ENCODE measurements at places on chromosomes 16 and 17. TPM values are rescaled to one million over a fixed set of nuclear protein-coding genes. Genes with fewer than 3 reads are reported as not detected.
A peak's percentile ranks its signal among the peaks of the same experiment; 100 is the strongest.

C16orf74 gene
- polyA plus RNA-seq: 6.6 TPM

GRCh38 chr17:71494062-71494855, 626.6 kb upstream of the SOX9 start:
- DNase-seq: no peak

SOX9 gene
- polyA plus RNA-seq: 48.0 TPM

GRCh38 chr17:13931800-13932460, 137.4 kb upstream of the COX10 start:
- DNase-seq: no peak

GRCh38 chr17:74408815-74409214, 23.1 kb upstream of the GPRC5C start:
- DNase-seq: no peak

DNA sequence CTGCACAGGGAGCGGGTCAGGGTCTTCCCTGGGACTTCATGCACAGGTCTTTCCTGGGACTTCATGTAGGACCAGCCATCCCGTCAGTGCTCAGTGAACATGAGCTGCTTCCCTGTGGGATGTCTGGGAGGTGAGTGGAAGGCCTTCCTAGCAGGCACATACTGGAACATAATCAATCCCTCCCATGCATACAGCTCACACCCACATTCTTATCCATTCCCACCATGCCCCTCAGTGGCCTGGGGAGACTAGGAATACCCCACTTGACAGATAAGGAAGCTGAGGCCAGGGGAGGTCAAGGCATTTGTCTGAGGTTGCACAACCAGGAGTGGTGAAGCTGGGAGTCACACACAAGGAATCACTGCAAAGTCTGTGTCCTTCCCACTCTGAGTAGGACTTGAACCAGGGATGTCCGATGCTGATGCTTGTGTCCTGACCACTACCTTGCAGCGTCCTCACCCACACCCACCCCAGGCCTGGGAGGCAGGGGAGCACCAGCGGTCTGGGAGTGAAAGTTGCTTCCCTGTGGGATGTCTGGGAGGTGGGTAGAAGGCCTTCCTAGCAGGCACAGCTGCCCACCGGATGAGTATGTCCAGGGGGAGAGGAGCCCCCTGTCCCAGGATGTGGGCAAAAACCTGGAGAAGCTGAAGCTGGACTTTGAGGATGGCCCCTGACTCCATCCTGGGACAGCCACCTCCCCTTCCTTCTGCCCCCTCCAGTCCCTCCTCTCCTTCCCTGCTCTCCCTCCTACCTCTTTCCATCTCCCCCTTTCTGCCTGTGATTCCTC, 1.0 kb upstream of the NLRC5 start:
- DNase-seq: no peak

- DNase-seq: peak; percentile 54
Measured at GRCh38 chr17:17300624-17301568, 2.3 kb upstream of the NT5M start.

DNA sequence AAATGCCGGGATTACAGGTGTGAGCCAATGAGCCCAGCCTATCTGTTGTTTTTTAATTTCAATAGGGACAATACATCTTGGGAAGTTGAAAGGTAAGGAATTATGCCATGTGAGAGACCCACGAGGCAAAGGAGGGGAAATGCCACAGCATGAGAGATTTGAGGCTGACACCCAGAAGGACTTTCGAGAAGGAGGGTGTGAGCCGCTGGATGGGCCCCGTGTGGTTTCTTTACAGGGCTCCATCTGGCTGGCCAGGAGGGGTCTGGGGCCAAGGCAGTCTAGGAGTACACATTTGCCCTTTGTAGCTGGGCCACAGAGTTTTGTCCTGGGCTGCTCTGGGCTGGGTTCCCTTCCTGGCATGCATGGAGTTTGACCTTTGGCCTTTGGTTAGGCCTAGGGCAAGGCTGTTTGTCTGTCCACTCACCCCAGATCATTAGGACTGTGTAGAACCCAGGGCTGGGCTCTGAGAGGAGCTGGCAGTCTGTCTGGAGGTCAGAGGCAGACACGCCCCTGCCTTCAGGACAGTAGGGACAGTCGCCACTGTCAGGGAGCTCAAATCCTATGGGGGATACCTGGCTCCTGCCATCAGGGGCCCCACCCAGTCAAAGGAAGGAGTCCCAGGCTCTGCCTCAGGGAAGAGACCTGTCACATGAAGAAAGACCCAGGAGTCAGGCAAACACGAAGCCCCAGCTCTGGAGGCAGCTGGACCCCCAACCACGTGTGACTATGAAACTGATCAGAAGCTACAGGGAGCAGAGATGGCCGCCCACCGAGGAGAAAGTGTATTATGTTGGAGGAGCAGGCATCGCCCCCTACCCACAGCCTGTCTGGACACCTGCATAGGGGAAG, 24.2 kb upstream of the NXPH3 start:
- DNase-seq: no peak

DNA sequence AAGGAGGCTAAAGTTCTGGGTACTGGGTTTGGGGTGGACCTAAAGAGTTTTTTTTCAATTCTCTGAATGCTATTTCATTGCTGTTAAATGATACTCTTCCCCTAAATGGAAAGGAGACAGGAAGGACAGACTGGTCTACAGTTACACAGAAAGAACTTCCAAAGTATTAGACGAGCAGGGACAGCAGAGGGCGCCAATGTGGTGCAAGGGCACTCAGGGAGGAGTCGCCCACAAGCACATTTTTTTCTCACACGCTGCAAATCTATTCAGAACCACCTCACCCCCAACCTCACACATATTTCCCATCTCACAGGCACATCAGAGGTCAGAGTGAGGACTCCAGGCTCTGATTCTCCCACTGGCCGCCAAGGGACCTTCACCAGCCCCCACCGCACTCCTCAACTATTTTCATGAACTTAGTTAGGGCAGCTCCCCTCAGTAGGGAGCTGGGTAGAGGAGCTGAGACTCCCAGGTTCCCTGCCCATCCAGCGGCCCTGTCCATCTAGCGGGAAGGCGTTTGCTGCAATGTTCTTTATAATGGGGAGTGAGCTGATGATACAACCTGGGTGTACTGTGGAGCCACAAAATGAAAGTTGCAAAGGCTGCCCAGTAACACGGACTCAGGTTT, 6.8 kb upstream of the CA4 start:
- peak; percentile 62 for DNase-seq

MT4 gene
- polyA plus RNA-seq: not detected

- DNase-seq: no peak
Measured at GRCh38 chr17:73902416-73903181, 258.4 kb upstream of the SDK2 start.

DNA sequence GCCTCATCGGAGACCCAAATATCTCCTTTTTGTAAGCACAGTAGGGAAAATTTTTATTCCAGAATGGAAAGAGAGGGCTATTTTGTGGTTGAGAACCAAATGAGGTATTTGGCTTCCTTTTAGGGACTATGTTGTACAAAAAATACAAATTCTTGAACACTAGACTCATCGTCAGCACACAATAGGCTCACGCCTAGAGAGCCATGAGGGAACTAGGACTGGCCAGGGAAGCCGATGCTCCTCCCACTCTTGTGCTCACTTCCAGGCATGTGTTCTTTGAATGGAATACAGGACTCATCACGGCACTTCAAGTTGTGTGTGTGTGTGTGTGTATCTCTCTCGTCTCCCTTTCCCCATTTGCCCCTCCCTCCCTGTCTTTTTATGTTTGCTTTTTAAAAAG, 17.8 kb upstream of the BLMH start:
- DNase-seq: no peak

DNA sequence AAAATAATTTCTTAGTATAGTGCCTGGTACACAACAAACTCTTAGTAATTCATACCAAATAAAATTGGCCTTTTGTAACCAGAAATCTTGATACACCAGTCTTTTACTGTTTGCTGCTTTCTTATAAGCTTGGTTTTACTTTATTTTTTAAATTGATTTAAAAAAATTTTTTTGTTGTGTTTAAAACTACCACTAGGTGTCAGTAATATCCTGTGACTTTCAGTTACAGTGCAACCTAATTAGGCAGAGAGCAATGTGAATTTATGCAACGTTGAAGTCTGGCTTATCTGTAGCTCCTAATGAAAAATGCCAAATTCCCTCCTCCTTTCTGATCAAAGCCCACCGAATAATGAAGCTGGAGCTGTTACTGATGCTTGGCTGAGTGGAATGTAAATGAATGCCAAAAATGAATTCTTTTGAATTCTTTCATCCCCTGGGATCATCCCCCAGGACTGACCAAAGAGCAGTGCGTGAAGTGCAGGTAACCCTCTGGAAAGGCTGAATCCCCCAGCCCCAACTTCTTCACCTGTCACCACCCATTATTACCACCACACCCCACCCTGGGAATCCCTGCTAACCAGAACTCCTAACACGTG, 3.8 kb downstream of the ERCC4 start:
- DNase-seq: no peak

DNA sequence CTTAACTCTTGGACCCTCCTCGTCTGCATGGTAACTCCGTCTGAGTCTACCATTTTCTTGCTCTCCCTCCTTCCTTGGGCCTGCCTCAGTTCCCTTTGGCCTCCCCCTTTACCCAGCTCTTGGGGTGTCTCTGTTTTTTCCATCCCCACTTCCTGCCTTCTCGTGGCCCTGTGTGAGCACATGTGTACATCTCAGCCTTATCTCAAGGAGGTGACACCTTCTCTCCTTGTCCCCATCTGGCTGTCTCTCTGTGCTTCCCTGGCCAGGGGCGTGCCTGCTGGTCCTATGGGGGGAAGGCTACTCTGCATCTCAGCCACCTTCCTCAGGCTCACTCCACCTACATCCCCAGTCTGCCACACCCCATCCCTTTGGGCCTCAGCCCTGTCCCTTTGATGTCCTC, 6.6 kb downstream of the CTF1 start:
- no peak for DNase-seq

IL32 gene
- polyA plus RNA-seq: 174 TPM

DNA sequence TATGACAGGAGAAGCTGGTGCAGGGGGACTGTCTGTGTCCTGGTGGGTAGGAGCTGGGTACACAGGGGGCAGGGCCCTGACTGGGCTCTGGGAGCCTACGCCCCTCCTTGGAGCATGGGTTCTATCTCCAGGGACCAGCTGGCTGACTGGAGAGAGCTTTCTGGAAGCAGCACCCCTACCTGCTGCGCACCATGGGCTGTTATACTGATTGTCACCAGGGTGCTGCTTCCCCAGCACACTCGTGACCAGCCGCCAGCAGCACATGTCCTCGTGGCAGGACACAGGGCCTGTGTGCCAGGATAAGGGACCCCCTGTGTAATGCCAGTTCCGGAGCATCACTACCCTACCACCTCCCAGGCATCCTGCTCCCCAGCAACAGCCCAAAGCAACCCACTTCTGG, 106.0 kb downstream of the AMFR start:
- no peak for DNase-seq

DNA sequence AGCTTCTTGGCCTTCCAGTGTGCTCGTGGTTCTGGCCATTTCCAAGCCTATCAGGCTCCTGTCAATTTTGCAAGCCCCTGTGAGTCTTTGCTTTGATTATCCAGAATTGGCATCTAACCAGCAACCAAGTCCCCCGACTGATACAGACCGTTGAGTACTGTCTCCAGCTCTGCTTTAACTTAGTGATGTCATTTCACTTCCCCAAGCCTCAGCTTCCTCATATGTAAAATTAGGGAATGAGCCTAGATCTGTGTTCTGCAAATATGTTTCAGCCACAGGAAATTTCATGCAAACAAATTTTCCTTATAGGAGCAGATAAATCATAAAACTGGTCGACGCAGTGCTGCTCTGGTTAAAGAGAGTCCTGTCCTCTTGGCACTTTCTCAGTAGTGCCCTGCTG, 60.1 kb upstream of the WSB1 start:
- DNase-seq: no peak

DNA sequence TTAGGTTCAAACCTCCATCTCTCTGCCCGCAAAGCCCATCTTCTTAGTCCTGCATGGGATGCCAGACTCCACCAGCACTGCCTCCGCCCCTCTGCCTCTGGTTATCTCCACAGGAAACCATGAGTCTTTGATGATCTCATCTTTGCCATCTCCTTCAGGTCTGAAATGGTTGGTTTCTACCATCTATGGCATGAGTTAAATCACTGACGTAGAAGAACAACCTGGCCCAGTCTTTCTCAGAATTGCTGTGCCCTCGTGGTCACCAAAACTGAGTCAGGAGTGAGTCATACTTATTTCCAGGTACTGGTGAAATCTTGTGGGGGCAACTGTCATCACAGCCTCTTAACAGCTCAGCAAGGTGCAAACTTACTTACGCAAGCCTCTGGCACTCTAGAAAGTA, 468.7 kb upstream of the C16orf82 start:
- peak; percentile 42 for DNase-seq

- DNase-seq: no peak
Measured at GRCh38 chr16:56298948-56299596, 107.8 kb downstream of the GNAO1 start.

DLX4 gene
- polyA plus RNA-seq: 3.9 TPM

CRYBA1 gene
- polyA plus RNA-seq: not detected

DNA sequence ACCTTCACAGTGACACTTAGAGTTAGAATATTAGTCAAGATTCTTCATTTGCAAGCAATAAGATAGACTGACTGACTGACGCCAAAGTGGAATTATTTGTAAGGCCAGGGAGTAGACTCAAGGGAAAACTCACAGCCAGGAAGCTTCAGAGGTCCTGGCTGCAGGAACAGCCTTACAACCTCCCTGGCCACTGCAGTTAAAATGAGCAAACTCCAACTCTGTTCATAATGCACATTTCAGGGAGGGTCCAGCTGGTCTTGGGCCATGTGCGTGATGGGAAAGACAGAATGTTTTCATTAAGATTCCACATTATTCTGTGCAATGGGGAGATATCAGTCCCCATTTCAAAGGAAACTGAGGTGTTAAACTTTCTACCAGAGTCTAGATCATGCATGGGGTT, 9.9 kb downstream of the CAPNS2 start:
- DNase-seq: no peak

DNA sequence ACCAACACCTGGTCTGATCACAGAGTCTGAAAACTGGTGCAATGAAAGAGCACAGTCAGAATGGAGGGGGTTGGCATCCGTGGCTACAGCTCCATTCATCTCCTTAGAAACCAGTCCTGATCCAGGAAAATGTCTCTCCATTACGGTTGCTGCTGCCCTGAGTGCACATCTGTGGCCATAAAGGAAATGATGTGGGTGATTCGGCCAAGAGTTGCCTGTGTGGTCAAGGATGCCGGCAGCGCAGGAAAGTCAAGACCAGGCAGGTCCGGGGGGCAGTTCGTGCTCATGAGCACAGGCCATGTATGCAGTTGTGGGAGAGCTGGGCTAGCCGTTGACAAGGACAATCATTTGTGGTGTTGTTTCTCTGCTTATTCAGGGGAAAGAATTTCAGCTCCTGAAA, 5.9 kb downstream of the XAF1 start:
- no peak for DNase-seq

DNA sequence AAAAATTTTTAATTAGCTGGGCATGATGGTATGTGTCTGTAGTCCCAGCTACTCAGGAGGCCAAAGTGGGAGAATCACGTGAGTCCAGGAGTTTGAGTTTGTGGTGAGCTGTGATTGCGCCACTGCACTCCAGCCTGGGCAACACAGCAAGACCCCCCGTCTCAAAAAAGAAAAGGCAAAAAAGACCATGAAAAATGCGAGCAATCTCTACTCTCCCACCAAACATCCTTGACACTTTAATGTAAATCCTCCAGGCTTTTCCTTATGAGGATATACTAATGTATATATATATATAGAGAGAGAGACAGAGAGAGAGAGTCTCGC, 28.1 kb downstream of the MMP15 start:
- DNase-seq: no peak

- DNase-seq: no peak
Measured at GRCh38 chr17:8939496-8940334, 25.8 kb downstream of the PIK3R5 start.

- no peak for DNase-seq
Measured at GRCh38 chr17:77313831-77314230, 173.1 kb downstream of the SEC14L1 start.

Data from large intestine (tissue), 12 donors.